ENCODE measurements at places on chromosomes 1 and 21.

- DNase-seq, result no peak
Observed at GRCh38 chr1:211677659-211678058, 2.2 kb upstream of the NEK2 start.

DNA sequence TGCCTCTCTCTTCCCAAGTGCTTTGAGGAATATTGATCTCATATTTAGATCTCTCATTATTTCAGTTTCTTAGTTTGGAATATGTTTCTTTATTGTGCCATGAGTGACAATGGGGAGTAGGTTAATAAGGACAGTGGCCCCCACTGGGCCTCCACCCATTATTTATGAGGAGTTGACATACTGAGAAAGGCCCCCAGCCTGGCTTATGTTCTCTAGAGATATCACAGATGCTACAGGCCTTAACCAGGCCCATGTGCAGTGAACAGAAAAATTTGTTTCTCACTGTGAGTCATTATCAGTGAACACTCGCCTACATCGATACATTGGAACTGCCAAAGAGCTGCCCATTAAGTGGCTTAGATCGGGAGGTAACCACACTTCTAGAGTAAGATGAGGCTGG is 35.7 kb upstream of the SYT6 start:
- DNase-seq, result no peak

GRCh38 chr1:151476083-151476482 is 16.8 kb upstream of the POGZ start:
- no peak for DNase-seq

GRCh38 chr1:80994038-80994437 is 806.7 kb upstream of the ADGRL2 start:
- no peak for DNase-seq

- DNase-seq, result no peak
Observed at GRCh38 chr1:12475947-12476346, 142.1 kb downstream of the DHRS3 start.

GRCh38 chr21:43827015-43827611 is 37.7 kb downstream of the RRP1 start:
- no peak for DNase-seq

GRCh38 chr1:154659823-154660592 is 52.0 kb upstream of the ADAR start:
- no peak for DNase-seq

- no peak for DNase-seq
Observed at GRCh38 chr1:32933742-32934322, 30.8 kb downstream of the RNF19B start.

DNA sequence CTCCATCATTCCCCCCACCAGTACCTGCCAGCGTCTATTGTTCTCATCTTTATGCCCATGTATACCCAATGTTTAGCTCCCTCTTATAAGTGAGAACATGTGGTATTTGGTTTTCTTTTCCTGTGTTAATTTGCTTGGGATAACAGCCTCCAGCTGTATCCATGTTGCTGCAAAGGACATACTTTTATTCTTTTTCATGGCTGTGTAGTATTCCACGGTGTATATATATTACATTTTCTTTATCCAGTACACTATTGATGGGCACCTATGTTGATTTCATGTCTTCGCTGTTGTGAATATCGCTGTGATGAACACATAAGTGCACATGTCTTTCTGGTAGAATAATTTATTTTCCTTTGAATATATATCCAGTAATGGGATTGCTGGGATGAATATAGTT is 313.3 kb upstream of the GREM2 start:
- DNase-seq, result no peak

- DNase-seq, result no peak
Observed at GRCh38 chr1:2789986-2790581, 11.4 kb downstream of the TTC34 start.

DNA sequence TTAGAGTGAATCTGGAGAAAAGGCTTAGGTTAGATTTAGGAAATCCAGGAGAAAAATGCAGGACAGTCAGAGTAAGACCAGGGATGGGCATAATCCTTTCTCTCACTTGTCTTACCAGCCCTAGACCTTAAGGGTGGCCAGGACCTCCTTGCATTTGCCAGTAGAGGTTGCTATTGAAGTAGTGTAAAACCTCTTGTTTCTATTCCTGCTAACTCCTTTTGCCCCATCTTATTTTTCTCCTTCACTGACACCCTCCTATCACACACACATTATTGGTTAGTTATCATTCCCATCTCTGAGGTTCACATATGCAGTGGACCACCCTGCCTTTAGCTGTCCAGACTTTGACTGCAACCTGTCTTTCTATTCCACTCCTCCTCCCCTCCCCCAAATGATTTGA is 75.0 kb upstream of the MACF1 start:
- no peak for DNase-seq

Measured in NCI-H748 treated with DMSO at 0.1 percent for 48 hours (cell line).